ENCODE measurements at places on chromosomes 6 and 20. TPM values are rescaled to one million over a fixed set of nuclear protein-coding genes. Genes with fewer than 3 reads are reported as not detected.
A peak's percentile ranks its signal among the peaks of the same experiment; 100 is the strongest.

Gene TP53TG5
- total RNA-seq, result not detected

DNA sequence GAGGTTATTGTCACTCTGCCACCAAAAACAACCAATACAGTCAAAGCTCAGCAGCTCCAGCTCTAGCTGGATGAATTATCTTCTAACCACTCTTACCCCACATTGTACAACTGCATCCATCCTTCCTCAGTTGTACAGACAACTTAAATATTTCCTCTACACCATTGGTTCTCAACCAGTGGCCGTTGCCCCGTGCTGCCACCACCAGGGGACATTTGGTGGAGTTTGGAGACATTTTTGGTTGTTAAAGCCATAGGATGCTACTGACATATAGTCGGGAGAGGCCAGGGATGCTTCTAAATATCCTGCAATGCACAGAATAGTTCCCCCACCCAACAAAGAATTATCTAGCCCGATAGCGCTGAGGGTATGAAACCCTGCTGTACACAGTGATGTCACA lies 59.3 kb downstream of the SHLD1 start:
- DNase-seq, result no peak

DNA sequence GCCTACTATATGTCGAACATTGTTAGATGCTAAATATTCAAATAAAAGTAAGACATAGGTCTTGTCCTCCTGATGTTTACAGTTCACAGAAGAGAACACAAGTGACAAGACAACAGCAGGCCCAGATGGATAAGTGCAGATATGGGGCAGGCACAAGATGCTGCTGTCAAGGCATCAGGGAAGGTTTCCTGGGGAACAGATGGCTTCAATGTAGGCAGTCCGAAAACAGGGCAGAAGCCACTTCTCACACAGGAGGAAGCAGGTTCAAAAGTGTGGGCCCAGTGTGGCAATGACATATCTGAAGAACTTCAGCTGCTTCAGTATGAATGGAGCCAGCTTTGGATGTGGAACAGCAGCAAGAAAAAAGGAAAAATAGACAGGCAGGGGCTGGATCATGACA lies 32.5 kb downstream of the HLA-DPB1 start:
- DNase-seq, result no peak

GRCh38 chr20:24943196-24943595 lies 5.9 kb upstream of the CST7 start:
- DNase-seq, result no peak

DNA sequence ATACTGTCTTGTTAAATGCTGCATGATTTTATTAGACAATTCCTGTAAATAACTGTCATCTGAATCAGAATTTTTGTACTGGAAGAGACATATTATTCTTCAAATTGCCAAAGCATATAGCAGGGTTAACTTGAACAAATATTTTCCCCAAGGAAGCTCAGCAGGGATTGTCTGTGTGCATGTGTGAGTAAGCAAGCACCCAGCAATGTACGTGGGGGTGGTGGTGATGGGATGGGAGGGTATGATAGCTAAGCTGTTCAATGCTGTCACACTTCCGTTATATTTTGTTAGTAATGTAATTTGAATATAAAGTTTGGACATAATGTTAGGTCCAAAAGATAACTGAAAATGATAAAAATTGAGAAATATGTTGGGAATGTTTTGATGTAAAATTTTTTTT lies 118.1 kb downstream of the MYB start:
- peak; percentile 72 for DNase-seq

DNA sequence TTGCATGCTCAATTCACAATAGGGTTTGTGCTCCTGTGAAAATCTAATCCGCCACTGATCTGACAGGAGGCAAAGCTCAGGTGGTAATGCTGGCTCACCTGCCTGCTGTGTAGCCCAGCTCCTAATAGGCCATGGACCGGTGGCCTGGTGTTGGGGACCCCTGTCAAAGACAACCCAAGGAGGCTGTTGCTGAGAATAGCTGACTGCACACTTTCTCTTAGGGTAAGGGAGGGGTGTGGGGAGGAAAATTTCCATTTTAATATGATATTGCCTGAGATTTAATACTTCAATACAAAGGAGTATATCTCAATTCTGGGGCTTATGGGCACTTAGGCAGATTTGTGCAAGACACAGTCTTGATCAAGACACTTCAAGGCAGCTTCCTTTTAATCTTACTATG lies 105.8 kb downstream of the ALDH8A1 start:
- DNase-seq, result no peak

DNA sequence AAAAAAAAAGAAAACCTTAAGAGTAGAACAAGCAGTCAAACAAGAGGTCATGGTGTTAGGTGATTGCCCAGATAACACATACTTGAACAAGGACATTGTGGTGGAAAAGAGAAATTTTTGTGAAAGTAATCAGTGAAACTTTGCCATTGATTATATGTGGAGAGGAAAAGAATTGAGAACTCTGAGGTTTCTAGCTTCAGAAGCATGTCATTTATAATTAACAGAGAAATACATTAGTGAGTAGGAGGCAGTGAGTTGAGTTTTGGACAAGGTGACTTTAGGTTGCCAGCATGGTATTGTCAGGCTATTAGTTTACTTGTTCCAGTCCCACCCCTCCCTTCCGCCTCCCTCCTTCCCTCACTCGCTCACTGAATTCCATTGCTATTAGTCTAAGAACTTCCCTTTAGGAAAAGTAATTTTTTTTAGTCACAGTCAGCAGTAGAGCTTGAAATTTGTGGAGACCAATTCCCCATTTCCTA lies 17.2 kb downstream of the TAB2 start:
- peak; percentile 45 for DNase-seq
